ENCODE measurements at places on chromosomes 5 and 9.

DNA sequence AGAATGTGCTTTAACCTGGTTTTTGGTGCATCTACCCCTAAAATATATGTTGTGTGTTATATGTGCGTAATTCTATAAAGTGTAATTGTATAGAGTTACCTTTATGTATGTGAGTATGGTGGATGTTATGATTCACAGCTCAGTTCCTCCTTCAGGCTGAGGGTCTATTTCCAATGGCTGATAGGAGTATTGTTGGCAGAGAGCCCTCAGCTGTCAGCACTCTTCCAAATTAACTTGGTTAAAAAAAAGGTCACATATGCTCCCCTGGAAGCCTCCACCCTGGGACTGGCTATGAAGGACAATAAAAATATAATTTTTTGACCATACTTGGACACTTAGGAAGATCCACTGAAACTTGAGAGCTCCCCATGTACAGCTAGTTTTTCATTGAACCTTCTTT, 250.4 kb upstream of the CDH12 start:
- DNase-seq: no peak

GRCh38 chr5:135660826-135661575, 82.2 kb upstream of the CXCL14 start:
- no peak for DNase-seq

DNA sequence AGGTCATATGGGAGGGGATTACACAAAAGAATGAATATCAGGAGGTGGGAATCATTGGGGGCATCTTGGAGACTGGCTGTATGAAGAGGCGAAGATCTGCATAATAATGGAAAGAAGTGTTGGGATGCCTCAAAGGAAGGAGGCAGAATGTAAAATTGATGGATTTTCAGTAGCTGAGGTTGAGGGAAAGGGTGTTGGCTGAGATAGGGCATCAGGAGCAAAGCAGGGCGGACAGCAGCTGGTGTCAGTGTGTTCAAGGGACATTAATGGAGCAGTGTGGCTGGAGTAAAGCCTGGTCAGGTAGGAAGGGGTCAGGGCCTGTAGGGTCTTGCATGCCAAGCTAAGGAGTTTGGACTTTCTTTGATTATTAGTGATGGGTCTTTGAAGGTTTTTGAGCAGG, 65.2 kb upstream of the TNFAIP8 start:
- DNase-seq: no peak

DNA sequence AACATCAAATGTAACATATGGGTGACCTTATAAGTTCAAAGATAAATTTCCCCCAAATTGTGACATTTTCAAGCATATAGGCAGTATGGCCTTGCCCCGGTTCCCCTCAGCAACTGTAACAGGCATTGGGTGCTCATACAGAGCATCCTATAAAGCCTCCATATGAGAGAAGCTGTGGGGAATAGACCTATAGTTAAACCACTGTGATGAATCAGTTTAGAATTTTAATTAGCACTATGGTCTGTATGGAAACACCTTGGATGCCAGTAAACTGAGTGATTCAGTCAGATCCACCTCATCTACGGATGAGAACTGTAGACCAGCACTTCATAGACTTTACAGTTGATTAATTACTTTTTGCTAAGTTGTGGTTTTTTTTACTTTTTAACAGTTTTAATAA, 79.4 kb downstream of the ERCC6L2 start:
- DNase-seq: peak; percentile 5

- no peak for DNase-seq
Observed at GRCh38 chr9:94941211-94941875, 214.8 kb downstream of the AOPEP start.

GRCh38 chr5:463952-464351, 21.0 kb downstream of the EXOC3 start:
- DNase-seq: peak; percentile 54

- no peak for DNase-seq
Observed at GRCh38 chr9:17726298-17726697, 147.4 kb downstream of the SH3GL2 start.

DNA sequence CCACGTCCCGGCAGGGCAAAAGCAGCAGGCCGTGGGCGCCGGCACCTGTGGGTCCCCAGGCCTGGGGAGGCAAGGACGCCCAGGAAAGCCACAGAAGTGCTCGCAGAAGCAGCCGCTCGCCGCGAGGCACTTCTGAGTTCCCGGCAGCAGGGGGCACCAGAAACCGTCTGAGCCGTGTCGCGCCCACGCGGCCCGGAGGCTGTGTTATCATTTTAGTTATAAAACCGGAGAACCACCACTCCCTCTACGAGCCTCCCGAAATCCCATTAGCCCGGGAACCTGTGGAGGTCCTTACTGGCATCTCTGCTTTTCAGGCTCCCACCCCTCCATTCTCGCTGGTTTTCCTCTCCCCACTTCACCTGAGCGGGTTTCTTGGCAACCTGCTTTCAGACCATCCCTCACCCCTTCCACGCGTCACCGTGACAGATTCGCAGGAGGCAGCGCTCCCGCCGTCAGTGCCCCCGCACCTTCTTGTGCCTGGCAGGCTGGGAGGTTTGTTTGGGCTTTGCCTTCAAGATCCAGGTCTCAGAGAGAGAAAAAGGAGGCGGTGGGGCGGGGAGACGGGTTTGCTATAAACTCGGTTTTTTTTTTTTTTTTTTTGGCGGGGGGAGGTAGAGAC, 2.3 kb downstream of the GDNF start:
- peak; percentile 84 for DNase-seq

DNA sequence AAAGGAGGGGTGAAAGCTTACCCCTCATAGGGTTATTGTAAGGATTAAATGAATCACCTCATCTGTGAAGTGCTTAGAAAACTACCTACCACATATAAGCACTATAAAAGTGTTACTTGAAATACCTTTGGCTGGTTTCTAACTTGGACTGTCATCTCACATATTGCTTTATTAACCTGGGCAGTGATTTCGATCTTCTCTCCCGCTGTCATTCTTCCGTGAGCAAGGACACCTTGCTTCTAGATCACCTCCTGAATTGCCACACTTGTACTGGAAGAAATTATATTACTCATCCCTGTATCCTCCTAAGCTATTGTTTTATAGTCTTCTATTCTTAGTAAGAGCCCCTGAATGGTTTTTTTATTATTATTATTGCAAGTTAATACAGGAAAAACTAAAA, 34.0 kb upstream of the GRAMD2B start:
- no peak for DNase-seq

DNA sequence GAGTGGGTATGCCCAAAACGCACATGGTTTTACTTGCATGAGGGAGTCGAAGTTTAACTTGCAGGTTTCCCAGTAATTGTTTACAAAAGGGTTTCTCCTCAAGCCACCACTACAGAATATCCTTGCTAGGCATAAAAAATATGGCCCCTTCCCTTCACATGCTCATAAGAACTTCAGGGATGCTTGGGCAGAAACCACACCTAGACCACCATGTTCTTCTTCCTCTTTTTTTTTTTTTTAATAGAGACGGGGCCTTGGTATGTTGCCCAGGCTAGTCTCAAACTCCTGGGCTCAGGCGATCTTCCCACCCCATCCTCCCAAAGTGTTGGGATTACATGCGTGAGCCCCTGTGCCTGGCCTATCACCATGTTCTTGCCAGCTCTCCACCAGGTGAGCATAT, 18.6 kb upstream of the PLIN2 start:
- DNase-seq: no peak

DNA sequence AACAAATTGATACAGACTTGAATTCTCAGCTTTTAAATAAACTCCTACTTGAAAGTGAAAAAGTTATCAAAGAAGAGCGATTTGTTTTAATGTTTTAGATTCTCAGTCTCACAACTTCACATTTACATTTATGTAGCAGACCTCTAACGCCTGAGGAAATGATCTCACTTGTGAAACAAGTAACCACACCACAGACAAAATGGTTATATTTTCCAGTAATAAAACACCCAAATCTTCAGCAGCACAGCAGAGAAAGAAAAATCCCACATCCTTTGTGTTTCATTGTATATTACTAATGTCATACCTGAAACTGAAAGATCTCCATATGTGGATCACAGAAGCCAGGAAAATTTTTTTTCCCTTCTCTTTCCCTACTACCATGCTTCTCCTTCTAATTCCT, 29.8 kb upstream of the GZMA start:
- peak; percentile 81 for DNase-seq

DNA sequence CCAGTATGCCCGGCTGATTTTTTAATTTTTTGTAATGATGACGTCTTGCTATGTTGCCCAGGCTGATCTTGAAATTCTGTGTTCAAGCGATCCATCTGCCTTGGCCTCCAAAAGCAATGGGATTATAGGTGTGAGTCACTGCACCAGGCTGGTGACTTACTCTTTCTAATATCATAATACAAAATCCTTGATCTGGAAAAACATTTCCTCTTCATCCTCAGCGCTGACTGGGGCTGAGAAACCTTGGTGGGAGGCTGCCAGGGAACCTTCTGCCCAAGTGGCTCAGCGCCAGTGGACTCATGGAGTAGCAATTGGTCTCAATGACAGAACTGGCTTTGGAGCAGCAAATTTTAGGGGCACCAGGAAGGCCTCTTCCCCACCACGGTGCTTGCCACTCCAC, 17.5 kb upstream of the SEMA4D start:
- DNase-seq: no peak

GRCh38 chr5:96601715-96602244, 60.4 kb upstream of the CAST start:
- DNase-seq: peak; percentile 82

- no peak for DNase-seq
Observed at GRCh38 chr5:138536665-138537315, 6.2 kb downstream of the ETF1 start.

- DNase-seq: no peak
Observed at GRCh38 chr5:56840597-56840996, 25.2 kb downstream of the MAP3K1 start.

DNA sequence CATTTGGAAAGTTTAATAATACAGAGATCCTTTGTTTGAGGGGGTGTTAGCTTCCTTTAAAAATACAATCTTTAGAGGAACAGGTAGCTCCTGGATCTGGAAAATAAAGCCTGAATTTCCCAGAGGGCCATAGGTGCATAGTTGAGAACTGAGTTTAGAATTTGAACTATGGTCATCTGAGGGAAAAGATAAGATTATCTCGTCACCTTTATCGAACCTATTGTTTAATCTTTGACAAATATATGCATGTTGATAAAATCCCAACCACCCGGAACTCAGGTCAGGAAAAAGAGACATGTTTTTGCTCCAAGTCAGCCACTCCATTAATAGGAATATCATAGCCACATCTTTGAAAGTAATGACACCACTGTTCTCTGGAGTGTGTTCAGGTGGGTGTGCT, 91.7 kb upstream of the FAM169A start:
- no peak for DNase-seq

GRCh38 chr5:59416026-59416425, 477.5 kb downstream of the PDE4D start:
- DNase-seq: no peak

- no peak for DNase-seq
Observed at GRCh38 chr9:93895535-93895934, 59.6 kb downstream of the BARX1 start.

- DNase-seq: no peak
Observed at GRCh38 chr5:173691931-173692330, 75.5 kb upstream of the BOD1 start.

DNA sequence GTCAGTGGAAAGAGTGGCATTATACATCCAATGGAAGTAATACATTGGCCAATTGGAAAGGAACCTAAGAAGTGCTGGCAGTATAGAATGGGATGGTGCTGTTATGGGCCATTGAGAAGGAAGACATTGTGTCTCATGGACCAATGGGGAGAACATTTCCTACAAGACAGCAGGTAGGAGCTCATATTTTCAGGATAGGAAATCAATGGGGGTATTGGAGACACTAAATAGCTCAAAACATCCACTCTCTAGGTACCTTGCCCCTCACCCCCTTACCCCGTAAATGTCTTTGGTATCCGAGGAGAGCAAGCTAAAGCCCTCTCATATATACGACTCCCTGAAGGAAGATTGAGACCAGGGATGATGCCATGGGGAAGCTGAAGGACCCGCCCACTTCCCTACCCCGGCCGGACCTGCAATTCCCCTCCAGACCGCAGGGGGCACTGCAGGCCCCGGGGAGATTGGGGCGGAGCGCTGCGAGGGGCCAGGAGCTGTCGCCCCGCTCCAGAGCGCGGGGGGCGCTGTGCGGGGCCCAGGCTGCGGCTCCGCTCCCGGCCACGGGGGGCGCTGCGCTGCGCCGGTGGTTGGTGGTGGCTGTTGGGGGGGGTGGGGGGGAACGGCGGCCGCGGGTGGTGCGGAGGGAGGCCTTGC, at the start of gene KDM3B:
KDM3B (plus strand) TSS at position 615 of the 651 bp plus-strand sequence. CDS start 111 bp downstream, outside the sequence.
- DNase-seq: peak; percentile 96

GRCh38 chr9:71254592-71255277, 133.3 kb upstream of the TRPM3 start:
- no peak for DNase-seq

DNA sequence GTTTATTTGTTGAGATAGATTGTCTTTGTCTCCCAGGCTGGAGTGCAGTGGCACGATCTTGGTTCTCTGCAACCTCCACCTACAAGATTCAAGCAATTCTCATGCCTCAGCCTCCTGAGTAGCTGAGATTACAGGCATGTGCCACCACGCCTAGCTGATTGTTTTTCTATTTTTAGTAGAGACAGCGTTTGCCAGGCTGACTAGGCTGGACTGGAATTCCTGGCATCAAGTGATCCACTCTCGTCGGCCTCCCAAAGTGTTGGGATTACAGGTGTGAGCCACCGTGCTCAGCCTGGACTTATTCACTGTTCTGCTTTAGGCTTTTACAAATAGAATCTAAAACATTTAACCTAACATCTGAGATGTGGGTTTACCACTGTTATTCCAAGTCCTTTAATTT, 91.3 kb downstream of the COMMD10 start:
- no peak for DNase-seq

- DNase-seq: peak; percentile 64
Observed at GRCh38 chr5:156913719-156914370, 49.2 kb downstream of the TIMD4 start.

DNA sequence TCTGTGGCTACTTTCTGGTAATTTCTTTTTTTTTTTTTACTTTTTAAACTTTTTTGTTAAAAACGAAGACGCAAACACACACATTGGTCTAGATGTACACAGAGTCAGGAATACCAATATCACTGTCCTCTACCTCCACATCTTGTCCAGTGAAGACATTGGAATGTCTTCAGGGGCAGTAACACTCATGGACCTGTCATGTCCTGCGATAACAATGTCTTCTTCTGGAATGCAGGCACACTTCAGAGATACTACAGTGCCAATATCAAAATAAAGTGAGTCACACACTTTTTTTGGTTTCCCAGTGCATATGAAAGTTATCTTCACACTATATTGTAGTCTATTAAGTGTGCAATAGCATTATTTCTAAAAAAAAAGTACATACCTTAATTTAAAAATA, 175.9 kb downstream of the ARRDC3 start:
- no peak for DNase-seq

GRCh38 chr9:123568691-123569688, 213.0 kb downstream of the CRB2 start:
- DNase-seq: no peak

- no peak for DNase-seq
Observed at GRCh38 chr5:13552361-13552760, 392.1 kb downstream of the DNAH5 start.

DNA sequence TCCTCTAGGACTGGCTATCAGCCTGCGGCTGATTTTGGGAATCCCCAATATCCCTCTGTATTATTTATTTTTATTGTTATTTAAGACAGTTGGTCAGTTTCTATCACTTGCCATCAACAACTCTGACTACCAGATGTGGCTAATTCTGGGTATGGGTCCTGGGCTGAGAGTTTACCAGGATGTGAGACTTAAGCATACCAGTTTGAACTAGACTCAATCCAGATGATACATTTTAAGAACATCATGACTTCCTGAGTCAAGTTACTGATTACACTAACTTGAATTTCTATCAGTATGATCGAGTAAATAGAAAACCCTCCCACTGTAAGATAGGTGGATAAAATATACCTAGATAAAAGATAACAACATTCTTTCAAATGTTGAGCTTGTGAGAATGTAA, 634.0 kb downstream of the MAT2B start:
- DNase-seq: no peak

All from activated CD4-positive, alpha-beta T cell treated with anti-CD3 and anti-CD28 coated beads, Interleukin-2, Interleukin-6, amounts not matched to agents 100 ng/mL and 50 ng/mL, durations not matched to agents 16 hours and 8 hours (primary cell).